ENCODE measurements at places on chromosomes 7 and 10. TPM values are rescaled to one million over a fixed set of nuclear protein-coding genes. Genes with fewer than 3 reads are reported as not detected.
A peak's percentile ranks its signal among the peaks of the same experiment; 100 is the strongest.

DNA sequence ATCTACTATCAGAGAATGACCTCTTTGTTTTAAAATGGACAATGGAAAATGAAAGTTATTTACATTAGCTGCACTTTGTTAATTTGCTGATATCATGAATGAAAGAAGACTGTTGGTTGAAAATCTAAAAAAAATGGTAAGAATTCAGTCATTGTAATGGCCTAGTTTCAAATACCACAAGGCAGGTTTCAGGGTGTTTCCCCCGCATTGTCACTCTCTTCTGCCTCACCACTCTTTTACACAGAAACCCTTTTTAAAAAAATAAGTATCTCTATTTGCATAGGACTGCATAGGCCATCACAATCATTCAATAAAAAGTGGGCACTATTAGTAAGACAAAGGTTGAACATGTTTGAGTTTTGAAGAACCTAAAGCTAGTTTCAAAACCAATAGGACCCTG is 737.1 kb downstream of the INHBA start:
- no peak for DNase-seq

DNA sequence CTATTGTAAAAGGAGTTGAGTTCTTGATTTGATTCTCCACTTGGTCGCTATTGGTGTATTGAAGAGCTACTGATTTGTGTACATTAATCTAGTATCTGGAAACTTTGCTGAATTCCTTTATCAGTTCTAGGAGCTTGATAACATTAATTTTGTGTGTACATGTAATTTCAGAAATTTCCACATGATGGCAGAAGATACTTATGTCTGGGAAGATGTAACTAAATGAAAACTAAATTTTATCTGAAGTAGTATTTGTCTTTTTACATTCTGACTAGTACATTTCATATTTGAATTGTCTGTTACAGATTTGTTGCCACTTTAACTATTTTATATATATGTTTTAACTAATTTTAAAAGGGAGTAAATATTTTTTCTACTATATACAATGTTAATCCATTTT is 27.6 kb downstream of the SDHAF3 start:
- DNase-seq = peak; percentile 68

DNA sequence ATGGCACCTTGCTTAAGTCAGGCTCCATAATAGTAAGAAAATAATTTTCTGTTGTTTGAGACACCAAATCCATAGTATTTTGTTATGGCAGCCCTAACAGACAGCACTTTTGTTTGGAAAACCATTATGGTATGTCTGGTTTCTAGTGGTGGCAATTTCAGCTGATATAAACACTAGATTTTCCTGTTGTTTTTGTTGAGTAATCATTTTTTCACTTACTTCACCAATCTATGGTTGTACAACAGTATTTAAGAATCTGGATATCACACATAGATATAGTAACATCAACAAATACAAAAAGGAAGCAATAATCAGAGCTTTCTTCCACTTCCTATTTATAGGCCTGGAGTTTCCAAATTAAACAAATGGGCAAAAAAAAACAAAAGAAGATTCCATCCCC is 725.8 kb upstream of the POM121L12 start:
- no peak for DNase-seq

- DNase-seq = no peak
Measured at GRCh38 chr10:123323884-123324283, 169.7 kb downstream of the BUB3 start.

DNA sequence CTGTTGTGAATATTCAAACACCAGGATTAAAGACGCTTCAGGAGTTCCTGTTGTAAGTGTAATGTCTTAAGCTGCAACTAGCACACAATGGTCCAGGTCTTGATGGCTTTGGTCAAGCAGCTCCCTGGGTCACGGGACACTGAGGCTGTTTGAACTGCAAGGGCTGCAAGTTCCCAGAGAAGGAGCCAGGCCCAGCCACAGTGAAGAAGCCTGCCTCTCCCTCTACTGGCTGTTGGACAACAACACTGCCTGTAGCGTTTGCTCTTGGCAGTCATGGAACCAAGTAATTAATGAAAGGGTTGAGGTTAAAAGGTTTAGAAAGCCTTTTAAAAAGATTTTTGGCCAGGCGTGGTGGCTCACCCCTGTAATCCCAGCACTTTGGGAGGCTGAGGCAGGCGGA is 31.9 kb upstream of the GUSB start:
- peak; percentile 82 for DNase-seq

DNA sequence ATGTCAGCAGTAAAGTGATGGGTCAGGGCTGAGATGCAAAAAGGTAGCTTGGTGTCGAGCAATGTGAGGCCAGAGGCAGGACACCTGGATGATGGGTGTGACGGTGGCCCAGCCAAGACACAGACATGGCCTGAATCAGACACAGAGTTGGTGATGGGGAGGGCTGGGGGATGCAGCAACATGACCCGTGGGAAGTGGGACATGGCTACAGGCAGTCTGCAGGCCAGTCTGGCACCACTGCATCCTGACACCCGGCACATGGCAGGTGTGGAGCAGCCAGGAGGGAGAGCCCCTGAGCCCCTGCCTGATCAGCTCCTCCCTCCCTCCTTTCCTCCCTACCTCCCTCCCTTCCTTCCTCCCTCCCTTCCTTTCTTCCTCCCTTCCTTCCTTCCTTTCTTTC is 114.8 kb upstream of the WDR11 start:
- DNase-seq = no peak

GRCh38 chr7:32958046-32959025 is 1.1 kb downstream of the FKBP9 start:
- peak; percentile 66 for DNase-seq

- no peak for DNase-seq
Measured at GRCh38 chr10:121899727-121900126, 28.1 kb downstream of the ATE1 start.

DNA sequence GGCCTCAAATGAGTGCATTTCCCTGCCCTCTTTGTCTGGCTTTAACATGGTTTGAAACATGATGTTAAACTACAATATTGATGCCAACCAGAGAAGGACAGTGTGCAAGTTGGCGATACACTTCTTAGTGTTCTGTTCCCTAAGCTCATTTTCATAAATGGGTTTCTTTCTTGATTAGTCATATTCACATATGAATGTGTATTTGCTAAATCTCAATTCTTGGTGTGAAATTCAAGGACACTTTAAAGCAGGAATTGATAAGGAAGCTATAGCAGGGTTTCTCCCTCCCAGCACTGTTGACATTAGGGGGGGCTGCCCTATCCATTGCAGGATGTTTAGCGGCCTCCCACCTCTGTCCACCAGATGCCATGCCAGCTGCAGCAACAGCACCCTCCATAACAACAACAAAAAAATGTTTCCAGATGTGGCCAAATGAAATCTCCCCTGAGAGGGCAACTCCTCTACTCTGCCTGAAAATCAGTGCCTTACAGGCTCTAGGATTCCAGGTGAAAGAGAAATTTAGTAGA is 13.1 kb downstream of the CCNY start:
- DNase-seq = no peak

DNA sequence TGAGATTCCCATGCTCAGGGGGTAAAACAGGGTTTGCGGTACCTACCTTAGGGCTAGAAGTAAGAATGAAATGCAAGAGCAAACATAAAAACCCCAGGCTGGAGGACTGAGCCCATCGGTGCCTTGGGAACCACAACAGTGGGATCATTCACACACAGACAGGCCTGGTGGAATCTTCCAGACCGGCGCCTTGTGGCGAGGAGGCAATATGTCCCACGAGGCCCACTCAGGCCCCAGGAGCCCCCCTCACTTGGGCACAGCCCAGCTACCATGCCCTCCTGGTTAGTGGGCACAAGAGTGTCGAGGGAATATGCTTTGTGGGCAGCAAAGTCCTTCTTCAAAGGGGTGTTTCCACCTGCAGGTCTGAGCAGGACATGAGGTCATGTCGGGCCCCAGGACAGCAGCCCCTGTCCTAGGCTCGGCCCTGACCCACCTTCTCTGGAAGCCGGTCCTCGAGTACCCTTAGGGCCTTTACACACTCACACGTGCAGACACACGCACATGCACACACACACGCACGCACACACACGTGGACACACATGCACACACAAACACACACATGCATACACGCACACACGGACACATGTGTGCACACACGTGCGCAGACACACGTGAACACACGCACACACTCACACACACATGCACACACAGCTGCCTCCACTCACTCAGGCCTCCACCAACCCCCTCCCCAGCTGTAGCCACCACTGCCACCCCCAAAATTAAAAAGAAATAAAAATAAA is 51.5 kb upstream of the MYL10 start:
- DNase-seq = no peak

GRCh38 chr10:75037171-75038153 is 74.0 kb upstream of the SAMD8 start:
- DNase-seq = no peak

DNA sequence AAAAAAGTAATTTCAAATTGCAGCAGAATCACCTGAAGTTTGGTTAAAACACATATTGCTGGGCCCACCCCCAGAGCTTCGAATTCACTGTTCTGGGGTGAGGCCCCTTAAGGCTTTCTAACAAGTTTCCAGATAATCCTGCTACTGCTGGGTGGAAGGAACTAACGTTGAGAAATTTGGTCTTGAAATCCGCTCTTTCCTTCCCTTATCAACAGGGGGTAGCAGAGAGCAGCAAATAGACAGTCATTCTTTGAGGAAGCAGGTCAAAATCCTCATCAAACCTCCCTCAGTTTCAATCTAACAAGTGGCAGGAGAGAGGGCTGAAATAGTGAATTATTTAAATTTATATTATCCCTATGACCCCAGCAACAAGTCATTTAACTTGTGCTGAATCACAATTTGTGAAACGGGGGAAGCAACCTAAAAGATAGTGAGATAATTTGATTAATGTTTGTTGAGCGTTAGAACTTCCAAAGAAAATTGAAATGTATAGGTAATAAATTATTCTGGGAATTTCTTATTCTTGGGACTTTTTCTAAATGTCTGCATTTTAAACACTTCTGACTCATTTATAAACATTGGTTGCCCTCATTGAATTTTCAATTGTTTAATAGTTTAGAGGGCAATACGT is 21.7 kb upstream of the MALSU1 start:
- DNase-seq = peak; percentile 86

DNA sequence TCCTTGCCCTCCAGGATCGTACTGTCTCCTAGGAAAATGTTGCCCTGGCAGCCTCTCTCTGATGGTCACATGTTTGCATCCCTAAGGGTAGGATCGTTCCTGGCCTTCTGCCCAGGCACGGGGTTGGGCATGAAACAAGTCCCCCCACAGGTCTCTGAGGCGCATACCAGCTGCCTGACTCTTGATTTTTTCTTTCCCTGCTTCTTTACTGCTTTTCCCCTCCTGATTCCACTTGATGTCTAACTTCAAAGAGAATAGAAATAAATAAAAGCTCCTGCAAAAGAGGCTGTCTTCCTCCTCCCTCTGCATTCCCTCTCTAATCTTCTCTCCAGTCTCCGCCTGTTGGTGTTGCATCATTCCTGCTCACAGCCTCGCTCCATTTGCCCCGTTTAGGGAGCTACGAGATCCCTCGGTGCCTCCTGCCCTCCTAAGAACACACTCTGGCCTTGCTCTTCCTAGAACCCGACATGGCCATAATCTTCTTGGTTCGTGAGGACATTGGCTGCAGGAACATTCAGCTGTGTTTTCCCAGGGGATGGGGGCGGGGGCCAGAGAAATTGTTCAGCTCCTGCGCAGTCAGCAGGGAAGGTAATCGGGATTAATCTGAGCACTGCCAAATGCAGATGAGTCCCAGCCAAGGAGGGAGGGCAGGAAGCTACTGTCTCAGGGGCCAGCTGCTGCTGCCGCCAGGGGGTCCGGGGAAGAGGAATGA is 26.0 kb downstream of the LEP start:
- DNase-seq = no peak

DNA sequence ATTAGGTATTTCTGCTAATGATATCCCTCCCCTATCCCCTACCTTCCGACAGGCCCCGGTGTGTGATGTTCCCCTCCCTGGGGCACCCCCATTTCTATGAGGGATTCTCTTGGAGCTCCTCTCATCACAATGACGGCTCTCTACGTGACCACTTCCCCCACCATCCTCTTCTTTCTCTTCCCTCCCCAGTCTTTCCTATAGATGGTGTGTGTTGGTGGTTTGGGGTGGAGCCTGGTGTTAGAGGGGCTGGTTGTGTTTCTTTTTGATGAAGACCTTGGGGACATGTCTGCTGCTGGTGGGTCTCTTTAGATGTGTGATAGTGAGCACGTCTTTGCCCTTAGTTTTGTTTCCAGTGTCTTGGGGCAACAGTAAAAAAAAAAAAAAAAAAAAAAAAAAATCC is 28.6 kb downstream of the RPS24 start:
- DNase-seq = no peak

- no peak for DNase-seq
Measured at GRCh38 chr10:5854131-5854475, 35.6 kb downstream of the ANKRD16 start.

- DNase-seq = no peak
Measured at GRCh38 chr7:21198921-21199320, 229.0 kb upstream of the SP4 start.

DNA sequence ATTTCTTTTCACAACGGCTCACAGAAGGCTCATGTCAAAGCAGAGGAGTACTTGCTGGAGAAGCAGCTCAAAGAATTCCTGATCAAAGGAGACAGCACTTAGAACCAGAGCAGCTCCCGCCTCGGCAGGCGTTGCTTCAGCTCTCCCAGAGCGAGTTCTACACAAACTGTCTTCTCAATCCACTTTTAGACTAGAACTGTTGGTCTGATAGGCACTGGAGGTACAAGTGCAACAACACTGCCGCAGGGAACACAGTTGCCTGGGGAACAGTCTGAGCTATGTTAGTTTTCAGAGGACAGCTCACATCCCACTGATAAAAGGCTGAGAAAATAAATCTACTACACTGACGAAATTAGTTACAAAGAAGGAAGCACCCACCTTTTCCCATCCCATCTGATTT is 35.4 kb downstream of the CYTH3 start:
- no peak for DNase-seq

GRCh38 chr10:115772606-115773005 is 500.4 kb downstream of the GFRA1 start:
- DNase-seq = no peak

DNA sequence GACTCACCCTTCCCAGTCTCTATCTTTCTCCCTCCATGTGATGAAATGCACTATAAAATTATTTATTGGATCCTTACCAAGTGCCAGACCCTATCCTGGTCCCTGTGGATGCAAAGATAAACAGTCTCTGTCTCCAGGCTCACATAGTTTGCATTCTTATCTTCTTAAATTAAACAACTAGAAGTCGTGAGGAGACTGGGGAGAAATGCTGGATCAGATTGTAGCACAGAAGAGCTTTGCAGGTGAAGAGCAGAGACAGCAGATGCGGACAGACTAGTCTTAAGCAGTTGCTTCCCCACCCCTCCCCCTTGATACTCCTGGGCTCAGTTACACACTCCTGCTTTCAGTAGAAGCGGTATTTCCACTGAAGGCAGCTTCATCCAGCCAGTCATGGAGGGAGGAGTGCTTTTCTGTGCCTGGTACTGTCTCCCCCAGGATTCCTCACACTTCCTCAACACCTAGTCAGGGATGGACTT is 20.8 kb upstream of the CDK1 start:
- DNase-seq = no peak

Gene DLD
- total RNA-seq = 53.8 TPM

Gene AKR1C3
- 119 TPM for total RNA-seq

Gene PRKCQ
- 0.17 TPM for total RNA-seq

Gene PCLO
- 3.7 TPM for total RNA-seq

Gene RBP4
- not detected for total RNA-seq

Gene ATRNL1
- 0.17 TPM for total RNA-seq

Measured in dermis blood vessel endothelial cell (primary cell).